ENCODE measurements at places on chromosomes 7 and 10.

DNA sequence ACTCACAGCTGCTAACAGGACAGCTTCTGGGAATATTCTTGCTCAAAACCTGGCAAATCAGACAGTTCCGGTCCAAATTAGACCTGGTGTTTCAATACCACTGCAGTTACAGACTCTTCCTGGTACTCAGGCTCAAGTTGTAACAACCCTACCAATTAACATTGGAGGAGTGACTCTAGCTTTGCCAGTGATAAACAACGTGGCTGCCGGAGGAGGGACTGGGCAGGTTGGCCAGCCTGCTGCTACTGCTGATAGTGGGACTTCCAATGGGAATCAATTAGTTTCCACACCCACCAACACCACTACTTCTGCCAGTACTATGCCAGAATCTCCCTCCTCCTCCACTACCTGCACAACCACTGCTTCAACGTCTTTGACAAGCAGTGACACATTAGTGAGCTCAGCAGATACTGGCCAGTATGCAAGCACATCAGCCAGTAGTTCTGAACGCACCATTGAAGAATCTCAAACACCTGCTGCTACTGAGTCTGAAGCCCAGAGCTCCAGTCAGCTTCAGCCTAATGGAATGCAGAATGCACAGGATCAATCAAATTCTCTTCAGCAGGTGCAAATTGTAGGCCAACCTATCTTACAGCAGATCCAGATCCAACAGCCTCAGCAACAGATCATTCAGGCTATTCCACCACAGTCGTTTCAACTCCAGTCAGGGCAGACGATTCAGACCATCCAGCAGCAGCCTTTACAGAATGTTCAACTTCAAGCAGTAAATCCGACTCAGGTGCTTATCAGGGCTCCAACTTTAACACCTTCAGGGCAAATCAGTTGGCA is 2.1 kb downstream of the SP4 start:
- no peak for DNase-seq

- DNase-seq: no peak
These were observed 35.9 kb downstream of the SVIL start for GRCh38 chr10:29598851-29599311.

GRCh38 chr10:79055100-79055782 is 13.5 kb upstream of the ZMIZ1 start:
- no peak for DNase-seq

DNA sequence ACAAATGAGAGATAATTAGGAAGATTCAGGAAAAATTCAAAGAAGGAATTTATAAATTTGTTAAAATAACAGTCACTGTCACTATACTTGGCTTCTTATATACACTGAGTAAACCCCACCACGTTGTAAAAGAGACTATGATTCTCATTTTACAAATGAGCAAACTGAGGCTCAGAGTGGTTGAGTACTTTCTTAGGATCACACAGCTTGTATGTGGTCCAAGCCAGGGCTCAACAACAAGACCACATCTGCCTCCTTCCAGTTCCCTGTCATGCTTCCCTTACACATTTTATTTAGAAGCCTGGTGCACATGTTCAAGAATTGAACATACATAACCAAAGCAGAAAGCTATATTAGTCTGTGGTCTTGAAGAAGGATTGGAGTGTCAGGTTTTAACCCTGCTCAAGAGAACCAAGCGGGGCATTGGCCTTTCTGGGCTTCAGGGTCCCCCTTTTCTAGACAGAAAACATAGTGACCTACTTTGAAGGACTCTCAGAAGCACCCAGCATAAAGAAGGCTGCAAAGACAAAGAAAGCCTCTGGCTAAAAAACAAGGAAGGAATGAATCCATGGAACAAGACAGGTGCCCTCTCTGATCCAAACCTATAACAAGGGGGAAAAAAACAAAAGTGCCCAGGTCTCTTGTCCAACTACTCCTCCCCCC is 846 bp downstream of the MRLN start:
- no peak for DNase-seq

DNA sequence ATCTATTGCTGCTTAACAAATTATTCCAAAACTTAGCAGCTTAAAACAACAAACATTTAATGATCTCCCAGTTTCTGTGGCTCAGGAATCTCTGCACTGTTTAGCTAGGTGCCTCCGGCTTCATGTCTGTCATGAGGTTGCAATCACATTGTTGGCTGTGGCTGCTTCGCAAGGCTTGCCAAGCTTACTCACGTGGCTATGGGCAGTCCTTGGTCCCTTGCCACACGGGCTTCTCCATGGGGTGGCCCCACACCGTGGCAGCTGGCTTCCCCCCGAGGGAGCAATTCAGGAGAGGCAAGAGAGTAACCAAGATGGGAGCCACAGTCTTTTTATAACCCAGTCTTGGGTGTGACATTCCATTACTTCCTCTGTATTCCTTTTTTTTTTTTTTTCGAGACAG is 67.4 kb downstream of the NEURL1 start:
- no peak for DNase-seq

DNA sequence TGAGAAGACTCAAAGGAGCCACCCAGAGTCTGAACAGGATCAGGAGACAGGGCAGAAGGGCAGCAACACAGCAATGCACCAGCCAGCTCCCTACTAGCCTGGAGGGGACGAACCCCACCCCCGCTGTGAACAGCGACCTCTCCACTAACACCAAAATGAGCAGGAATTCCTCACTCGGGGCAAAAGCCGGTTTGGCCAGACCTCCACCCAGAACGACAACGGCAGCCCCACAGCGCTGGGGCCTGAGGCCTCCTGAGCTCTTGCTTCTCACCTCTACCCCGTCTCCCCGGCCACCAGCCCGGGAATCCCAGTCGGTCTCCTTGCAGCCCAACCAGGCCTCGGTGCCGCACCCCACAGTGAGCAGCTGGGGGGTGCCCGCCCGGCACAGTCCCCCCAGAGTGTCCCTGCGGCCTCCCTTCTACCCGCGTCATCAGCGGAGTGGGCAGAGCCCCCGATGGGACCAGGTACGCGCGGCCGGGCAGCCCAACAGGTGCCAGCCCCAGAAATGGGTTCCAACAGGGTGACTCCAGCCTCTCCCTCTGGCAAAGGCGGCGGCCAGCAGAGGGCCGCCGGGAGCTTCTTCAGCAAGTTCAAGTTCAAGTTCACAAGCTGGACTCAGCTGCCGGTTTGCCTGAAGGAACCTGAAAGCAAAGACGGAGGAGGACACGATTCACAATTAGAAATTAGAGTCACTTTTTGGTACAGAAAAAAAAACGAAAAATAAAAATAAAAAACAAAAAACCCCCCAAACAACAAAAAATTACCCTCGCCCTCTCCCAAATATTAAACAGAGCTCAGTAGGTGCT is 129.0 kb downstream of the MARCHF5 start:
- DNase-seq: no peak

GRCh38 chr7:28041508-28042314 is 138.9 kb downstream of the JAZF1 start:
- DNase-seq: no peak

GRCh38 chr10:30587522-30588031 is 42.0 kb downstream of the LYZL2 start:
- no peak for DNase-seq

- no peak for DNase-seq
These were observed 235.1 kb downstream of the ARHGAP21 start for GRCh38 chr10:24488631-24489030.

DNA sequence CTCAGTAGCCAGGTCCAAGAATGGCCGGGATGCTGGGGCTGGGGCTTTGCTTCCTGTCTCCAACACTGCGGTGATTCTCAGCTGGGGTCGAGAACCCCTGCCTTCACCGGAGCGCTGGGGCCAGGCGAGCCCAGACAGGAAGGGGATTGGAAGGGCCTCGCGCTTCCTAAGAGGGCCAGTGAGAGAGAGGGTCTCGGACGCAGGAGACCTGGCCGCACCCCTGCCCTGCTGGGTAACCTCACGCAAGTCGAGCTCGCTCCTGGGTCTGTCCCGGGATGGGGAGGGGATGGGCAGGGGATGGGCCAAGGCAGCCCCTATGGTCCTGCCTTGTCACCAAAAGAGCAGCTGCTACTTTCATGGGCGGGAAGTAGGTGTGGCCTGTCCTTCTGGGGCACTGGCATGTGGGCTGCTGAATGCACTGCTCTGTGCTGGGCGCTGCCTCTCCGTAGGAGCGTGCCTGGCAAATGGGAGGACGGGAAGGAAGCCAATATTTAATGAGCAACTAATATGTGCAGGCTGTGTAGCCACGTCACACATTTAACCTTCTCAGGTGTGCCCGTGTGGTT is 20.0 kb downstream of the KCNK18 start:
- no peak for DNase-seq

DNA sequence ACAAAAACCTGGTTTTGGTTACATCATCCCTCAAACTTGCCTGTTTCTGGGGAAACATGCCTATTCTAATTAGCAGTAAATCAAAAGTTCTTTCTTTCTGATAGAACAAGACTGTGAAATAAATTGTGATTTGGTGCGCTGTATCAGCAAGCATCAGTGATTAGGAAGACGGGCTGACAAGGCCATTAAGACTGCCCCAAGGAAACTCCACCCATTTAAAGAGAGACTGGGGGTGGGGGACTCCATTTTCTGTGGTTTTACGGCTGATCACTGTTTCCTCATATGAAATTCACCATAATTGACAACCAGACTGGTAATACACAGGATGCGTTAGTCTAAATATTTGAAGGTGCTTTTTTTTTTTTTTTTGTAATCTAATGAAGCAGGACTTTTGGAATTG is 68.7 kb downstream of the MBL2 start:
- no peak for DNase-seq

GRCh38 chr10:99711129-99711719 is 20.7 kb downstream of the COX15 start:
- no peak for DNase-seq

DNA sequence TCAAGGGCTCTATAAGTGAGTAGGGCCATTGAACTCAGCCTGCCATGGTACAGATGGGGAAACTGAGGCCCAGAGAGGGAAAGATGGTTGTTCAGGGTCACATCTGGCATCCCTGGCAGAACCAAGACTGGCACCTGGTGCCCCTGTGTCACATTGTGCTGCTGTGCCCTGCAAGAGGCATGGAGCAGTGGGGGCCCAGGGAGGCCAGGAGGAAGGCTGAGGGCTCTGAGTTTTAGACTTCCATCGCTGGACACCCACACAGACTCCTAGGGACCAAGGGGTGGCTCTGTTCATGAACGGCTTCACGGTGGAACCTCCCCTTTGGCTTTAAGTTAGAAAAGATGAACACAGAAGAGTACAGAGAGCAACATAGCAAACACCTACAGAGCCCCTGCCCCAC is 66.7 kb upstream of the AQP1 start:
- DNase-seq: no peak

- DNase-seq: no peak
These were observed 19.7 kb downstream of the ESYT2 start for GRCh38 chr7:158809596-158809995.

GRCh38 chr7:142790056-142790455 is 19.3 kb downstream of the PRSS2 start:
- DNase-seq: no peak

- DNase-seq: no peak
These were observed 761 bp downstream of the PTF1A start for GRCh38 chr10:23192712-23193434.

DNA sequence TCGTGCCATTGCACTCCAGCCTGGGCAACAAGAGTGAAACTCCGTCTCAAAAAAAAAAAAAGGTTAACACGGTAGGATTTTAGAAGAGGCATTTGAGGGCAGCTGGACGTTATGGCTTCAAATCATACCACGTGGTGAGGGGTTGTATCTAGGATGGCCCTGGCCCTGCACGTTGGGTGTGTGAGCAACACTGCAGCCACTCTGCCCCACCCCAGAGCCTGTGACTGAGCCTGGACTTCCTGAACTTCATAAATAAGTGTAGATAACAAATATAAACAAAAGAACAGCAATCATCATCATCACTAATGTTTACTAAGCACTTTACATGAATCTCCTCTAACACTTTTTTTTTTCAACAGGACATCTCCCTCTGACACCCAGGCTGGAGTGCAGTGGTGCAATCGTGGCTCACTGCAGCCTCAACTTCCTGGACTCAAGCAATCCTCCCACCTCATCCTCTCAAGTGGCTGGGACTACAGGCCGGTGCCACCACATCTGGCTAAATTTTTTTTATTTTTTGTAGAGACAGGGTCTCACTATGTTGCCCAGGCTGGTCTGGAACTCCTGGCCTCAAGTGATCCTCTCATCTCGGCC is 169.5 kb upstream of the FRMD4A start:
- no peak for DNase-seq

GRCh38 chr10:53135897-53136253 is 363.3 kb upstream of the MBL2 start:
- no peak for DNase-seq

DNA sequence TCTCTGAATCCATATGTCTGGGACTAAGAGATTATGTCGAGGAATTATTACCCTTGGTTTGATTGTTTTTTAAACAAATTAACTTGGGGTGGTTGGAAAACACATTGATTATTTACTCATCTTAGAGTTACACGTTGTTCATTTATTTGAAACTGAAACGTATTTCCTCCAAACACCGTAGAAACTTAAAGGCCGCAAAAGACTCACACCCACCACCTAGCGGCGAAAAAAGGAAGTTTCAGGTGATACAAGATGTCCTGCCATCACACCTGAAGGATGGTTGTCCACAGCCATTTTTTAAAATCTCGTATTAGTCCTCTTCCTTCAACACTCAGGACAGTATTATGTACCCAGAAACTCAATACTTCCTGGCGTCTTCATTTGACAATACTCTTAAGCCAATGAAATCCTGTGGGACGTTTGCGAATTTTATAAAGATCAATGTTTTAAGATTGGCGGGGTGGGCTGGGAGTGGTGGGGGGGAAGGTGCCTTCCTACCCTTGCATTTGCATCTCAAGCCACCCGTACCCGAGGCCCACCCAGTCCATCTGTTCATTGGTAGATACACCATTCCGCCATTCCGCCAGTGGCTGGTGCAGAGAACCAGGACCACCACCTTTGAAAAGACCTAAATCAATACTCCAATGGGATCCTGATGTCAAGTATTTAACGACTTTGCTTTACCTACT is 1.4 kb upstream of the LCOR start:
- peak; percentile 63 for DNase-seq

GRCh38 chr10:870564-871166 is 60.8 kb downstream of the LARP4B start:
- no peak for DNase-seq

DNA sequence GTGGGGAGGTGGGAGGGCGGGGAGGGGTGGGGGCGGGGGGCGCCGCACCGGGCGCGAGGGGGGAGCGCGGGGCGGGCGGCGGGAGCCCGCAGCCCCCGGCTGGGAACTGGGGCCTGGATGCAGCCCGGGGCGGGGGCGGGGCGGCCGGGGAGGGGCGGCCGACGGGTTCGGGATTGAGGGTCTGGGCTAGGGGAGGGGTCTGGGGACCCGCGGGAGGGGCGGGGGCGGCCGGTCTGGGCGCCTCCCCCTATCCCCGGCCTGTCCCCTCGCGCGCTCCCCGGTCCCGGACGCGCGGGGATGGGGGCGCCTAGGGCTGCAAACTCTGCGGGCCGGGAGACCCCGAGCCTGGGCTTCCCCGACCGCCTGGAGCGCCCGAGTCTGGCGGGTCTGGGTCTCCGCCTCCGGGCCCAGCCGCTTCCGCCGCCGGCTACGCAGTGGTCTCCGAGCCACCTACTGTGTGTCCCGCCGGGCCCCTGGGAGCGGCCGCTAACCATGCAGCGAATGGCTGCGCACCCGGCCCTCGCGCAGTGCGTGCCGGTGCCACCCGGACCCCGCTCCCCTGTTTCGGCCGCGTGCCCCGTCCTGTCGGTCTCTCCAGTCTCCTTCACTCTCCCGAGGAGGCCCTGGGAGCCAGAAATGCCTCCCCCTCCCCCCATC is 375 bp upstream of the FGF8 start:
- DNase-seq: no peak
